ENCODE measurements at places on chromosomes 16 and 17.

DNA sequence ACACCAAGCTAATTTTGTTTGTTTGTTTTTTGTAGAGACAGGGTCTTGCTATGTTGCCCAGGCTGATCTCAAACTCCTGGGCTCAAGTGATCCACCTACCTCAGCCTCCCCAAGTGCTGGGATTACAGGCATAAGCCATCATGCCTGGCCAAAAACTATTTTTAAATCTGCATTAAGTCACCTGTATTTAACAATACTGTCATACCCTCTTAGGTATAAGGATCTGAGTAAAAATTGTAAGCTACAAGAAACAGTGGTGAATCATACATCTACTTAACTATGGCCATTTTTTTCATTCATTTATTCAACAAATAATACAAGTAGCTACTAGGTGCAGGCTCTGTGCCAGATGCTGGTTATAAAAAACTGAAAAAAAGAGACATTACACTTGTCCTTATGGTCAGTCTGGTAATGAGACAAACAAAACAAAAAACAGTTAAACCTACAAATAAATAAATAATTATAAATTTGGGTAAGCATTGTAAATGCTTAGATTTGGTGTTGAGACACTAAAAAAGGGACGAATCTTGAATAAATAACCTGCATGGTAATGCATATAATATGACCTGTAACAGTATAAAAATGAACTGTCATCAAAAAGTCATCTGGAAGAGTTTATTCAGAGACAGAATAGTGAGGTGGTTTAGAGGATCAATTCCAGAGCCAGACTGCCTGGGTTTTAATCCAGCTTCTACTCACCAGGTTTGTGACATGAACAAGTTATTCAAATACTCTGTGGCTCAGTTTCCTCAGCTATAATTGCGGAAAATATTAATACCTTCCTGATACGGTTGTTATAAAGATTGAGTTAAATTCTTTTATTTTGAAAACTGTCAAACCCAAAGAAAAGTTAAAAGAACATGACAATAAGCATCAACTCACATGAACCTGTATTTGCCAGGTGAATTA, 26.8 kb downstream of the BRIP1 start:
- H3K4me1 ChIP-seq: no peaks in the 10 kb centered on the region
- no peaks in the 10 kb centered on the region for H3K27me3 ChIP-seq
- no peak for DNase-seq
- no peaks in the 10 kb centered on the region for H3K36me3 ChIP-seq
- H3K27ac ChIP-seq: no peak overlapping the region
- H3K4me3 ChIP-seq: no peak overlapping the region

- H3K27ac ChIP-seq: no peak overlapping the region
- H3K4me3 ChIP-seq: no peak overlapping the region
- no peaks in the 10 kb centered on the region for H3K4me1 ChIP-seq
- no peaks in the 10 kb centered on the region for H3K36me3 ChIP-seq
These were observed 16.0 kb upstream of the DLX4 start for GRCh38 chr17:49952912-49953497.

DNA sequence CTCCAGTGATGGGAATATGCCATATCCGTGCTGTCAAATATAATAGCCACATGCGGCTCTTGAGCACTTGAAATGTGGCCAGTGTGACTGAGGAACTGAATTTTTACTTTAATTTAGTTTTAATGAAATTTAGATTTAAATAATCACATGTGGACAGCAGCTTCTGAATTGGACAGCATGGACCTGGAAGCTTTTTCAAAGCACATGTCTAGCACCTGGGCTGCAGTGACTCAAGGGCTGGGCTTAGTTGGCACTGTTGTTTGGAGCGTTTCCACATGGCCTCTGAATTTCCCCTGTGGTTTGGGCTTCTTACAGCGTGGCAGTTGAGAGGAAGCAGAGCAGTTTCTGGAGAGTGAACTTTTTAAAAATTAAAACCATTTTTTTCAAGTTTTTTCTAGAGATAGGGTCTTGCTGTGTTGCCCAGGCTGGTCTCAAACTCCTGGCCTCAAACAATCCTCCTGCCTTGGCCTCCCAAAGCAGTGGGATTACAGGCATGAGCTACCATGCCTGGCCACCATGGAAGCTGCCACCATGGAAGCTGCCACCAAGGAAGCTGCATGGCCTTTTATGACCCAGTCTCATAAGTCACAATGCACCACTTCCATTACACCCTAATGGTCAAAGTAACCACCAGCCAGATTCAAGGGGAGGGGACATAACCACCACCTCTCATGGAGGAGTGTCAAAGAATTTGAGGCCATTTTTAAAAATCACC, 6.7 kb upstream of the TOB1 start:
- H3K27ac ChIP-seq: no peak overlapping the region
- no peaks in the 10 kb centered on the region for H3K36me3 ChIP-seq
- peaks cover 23% of the 10 kb centered on the region for H3K4me1 ChIP-seq

- H3K27ac ChIP-seq: no peak overlapping the region
- no peaks in the 10 kb centered on the region for H3K36me3 ChIP-seq
- no peak for DNase-seq
- no peaks in the 10 kb centered on the region for H3K27me3 ChIP-seq
These were observed 16.1 kb upstream of the TNFRSF13B start for GRCh38 chr17:16987830-16988601.

GRCh38 chr16:46980926-46981325, 7.5 kb upstream of the DNAJA2 start:
- no peak for DNase-seq
- H3K4me3 ChIP-seq: no peak overlapping the region
- H3K27ac ChIP-seq: no peak overlapping the region
- no peaks in the 10 kb centered on the region for H3K36me3 ChIP-seq
- H3K4me1 ChIP-seq: no peaks in the 10 kb centered on the region

- H3K36me3 ChIP-seq: no peaks in the 10 kb centered on the region
- H3K4me1 ChIP-seq: no peaks in the 10 kb centered on the region
- H3K27ac ChIP-seq: no peak overlapping the region
- H3K27me3 ChIP-seq: no peaks in the 10 kb centered on the region
- DNase-seq: no peak
These were observed 8.2 kb upstream of the FOXJ1 start for GRCh38 chr17:76149214-76149613.

DNA sequence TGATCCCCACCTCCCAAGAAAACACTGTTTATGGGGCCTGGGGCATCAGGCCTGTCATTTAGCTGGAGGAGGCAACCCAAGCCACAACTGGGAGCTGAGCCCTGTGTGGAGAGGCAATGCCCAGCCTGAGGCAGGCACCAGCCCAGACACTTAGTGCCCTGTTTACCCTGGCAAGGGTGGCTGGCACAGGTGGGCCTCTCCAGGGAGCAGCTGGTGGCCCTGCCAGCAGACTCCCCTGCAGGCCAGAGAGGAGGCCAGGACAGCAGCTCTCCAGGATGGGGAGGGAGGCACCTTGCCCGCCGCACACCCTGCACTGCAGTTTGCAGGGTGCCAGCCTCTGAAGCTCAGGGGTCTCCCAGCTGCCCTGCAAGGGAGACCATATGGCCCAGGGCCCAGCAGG, 9.1 kb upstream of the TMEM92 start:
- no peaks in the 10 kb centered on the region for H3K36me3 ChIP-seq
- H3K4me3 ChIP-seq: no peak overlapping the region
- H3K27ac ChIP-seq: peak overlapping the region; percentile 93

DNA sequence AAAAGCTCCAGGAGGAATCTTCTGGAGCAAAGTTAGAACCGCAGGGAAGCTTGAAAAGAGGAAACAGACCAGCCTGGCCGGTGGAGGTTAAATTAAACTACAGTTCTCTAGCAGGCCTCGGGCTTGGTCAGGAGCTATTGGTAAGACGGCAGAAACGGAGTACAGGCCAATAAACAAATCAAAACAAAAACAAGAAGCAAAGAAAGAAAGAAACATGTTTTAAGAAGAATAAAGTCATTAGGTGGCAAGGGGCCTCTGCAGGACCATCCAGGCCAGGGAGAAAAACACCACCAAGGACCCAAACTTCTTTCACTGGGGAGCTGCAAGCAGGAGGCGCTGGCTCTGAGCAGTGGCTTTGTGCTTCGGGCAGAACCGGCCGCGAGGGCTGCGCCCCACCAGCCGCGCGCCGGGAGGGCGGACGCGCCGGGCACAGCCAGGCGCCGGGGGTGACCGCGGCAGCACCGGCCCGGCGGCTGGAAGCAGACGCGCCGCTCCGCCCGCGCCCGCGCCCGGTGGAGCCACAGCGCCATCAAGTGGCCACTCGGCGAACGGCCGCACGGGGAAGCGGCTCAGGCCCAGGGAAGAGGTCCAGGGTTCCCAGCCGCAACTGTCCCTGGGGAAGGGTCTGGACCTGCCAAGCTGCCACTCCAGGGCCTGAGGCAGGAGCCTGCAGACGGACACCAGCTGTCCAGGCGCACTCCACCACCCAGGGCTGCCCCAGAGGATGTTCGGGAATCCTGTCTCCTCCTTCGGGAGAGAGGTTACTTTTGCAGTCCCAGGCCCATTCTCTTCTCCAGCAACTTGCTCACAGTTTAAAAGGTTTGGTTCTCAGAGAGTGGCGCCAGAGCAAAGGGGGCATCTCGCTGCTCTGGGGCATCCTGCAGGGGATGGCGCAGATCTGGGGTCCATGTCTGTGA, 419.4 kb downstream of the SOX9 start:
- no peak overlapping the region for H3K27ac ChIP-seq
- H3K36me3 ChIP-seq: no peaks in the 10 kb centered on the region

- H3K27ac ChIP-seq: no peak overlapping the region
- no peaks in the 10 kb centered on the region for H3K27me3 ChIP-seq
- no peaks in the 10 kb centered on the region for H3K4me1 ChIP-seq
- DNase-seq: no peak
- no peak overlapping the region for H3K4me3 ChIP-seq
These were observed 147.2 kb downstream of the UTP18 start for GRCh38 chr17:51407576-51407975.
